ENCODE measurements at places on chromosomes 2 and 18.

DNA sequence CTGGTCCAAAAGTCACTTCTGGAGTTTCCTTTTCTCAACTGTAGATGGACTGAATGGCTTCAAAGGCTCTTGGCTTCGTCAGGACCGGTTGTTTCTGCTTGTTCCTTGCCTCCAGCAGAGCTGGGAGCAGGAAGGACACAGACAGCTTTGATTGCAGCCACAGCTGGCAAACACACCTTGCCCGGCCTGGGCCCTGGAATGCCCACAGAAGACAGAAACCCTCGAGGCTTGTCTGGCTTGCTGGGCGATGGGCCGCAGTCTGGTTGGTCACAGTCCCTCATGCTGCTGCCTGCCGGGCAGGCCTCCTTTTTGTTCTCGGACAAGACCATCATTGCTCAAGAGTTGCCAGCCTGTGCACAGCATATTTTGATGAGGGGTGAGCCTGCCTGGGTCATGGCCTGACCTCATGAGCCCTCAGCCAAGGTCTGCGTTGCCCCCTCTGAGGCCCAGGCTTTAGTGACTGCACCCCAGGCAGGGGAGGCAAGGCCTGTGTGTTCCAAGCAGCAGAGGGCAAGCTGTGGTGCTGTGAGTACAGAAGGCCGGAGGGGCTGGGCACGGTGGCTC is 37.8 kb downstream of the ATP6V1C2 start:
- no peak for DNase-seq

DNA sequence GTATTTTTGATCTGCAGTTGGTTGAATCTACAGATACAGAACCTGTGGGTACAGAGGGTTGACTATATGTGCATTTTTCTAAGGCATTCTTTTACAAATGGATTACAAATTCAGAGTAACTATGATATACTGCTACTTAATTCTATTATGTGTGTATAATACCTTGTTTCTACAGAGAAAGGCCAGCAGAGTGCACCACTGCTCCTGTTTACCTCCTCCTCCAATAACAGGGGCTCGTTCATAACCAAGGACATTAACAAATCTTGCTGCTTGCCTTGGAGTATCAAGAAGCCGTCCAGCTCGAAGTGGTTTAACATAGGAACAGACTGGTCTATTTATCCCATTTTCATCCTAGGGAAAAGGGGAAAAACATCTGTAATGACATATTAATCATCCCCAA is 16.4 kb downstream of the CEP76 start:
- DNase-seq = no peak

DNA sequence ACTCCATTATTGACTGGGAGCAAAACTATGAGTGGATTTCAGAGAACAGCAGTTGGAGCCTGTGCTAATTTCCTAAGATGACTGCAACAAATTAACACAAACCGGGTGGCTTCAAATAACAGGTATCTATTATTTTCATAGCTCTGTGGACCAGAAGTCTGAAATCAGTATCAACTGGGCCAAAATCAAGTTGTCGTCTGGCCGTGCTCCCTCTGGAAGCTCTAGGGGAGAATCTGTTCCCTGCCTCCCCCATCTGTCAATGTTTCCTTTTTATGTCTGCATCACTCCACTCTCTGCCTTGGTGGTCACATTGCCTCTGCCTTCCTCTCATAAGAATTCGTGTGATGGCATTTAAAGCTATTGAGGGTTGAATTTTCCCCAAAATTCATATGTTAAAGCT is 269.8 kb downstream of the TMX3 start:
- DNase-seq = no peak

- peak; percentile 7 for DNase-seq
Observed at GRCh38 chr18:46213295-46213694, 109.1 kb downstream of the HAUS1 start.

GRCh38 chr2:69483696-69484095 is 46.5 kb upstream of the NFU1 start:
- no peak for DNase-seq

DNA sequence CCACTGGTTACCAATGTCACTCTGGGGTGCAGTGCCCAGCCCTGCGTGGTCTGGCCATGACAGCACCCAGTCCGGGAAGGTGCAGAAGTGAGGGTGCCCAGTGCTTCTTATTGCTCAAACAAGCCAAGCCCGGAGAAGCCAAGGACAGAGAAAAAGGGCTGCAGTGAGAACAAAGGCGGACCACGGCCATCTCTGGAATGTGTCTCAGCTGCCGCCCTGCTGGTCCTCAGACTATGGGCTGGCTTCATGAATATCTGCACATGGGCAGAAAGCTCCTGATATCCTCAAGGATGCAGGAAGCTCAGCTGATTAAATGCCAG is 28.7 kb downstream of the COPS9 start:
- no peak for DNase-seq

DNA sequence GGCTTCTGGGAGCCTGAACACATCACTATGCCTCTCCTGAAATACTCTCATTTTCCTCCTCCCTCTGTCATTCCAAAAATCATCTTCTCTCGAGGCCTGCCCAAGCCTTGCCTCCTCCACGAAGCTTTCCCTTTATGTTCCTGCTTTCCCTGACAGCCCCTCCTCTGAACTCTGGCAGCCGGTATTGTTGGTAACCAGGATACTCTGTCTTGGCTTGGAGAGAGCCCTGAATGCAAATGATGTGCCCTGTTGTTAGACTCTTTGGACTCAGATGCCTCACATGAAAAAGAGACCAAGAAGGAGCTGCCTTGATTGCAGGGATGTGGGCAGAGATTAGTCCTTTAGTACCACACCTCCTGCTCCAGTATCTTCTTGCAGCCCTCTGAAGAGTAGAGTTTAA is 138.5 kb upstream of the DLX2 start:
- no peak for DNase-seq

GRCh38 chr18:6434481-6434880 is 19.8 kb upstream of the L3MBTL4 start:
- no peak for DNase-seq

GRCh38 chr2:188576651-188577050 is 285.0 kb downstream of the GULP1 start:
- no peak for DNase-seq

DNA sequence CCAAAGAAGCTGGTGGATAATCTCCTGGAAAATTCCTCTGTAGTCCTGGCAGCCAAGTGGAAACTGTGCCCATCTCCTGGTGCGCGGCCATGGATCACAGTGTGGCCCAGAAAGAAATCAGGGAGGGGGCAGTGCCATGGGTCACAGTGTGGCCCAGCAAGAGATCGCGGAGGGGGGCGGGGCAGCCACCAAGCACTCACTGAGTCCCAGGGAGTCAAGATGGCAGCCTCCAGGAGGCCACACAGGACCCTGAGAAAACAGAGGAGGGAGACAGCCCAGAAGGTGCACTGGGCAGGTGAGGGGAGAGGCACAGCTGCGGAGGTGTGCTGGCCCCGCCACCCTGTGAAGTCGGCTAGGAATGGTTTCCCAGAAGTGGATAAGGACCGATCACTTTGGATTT is 8.1 kb upstream of the ATP6V1B1 start:
- DNase-seq = no peak

DNA sequence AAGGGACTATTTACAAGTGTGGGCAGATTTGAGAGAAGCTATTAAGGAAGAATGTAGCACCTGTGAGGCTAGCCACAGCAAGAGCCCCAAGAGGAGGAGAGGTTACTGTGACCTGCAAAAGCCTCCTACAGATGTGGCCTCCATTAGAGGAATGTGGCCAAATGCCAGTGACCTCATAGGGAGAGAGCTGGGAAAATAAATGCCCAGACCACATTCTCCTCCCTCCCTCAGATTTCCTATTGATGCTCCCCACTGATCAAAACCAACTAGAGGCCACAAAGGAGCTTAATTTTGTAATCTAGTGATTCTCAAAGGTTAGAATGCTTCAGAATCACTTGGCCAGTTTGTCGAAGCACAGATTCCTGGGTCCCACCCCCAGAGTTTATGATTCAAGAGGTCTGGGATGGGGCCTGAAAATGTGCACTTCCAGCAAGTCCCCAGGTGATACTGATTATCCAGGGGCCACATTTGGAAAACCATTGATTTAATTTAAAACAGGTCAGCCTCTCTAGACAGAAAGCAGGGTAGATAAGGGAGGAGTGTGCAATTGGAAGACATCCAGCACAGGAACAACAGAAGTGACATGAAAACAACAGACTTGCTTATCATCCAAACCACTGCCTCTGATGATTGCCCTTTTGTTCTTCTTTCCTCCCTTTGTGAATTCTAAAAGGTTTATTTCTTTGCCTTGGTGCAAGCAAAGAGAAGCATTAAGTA is 61.2 kb upstream of the RBBP8 start:
- DNase-seq = no peak

DNA sequence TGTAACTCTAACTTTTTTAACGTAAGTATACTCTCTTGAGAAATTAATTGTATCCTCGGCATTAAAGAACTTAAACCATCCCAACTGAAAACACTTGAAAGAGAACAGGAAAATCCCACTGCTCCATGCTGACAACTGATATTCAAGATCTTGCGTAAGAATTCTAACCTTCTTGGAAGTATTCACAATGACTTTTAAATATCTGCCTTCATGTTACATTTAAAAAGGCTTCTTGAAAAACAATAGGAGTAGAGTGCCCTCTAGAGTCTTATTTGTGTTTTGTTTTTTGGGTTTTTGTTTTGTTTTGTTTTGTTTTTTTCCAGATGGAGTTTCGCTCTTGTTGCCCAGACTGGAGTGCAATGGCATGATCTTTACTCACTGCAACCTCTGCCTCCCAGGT is 65.4 kb upstream of the DNAJC10 start:
- peak; percentile 13 for DNase-seq

DNA sequence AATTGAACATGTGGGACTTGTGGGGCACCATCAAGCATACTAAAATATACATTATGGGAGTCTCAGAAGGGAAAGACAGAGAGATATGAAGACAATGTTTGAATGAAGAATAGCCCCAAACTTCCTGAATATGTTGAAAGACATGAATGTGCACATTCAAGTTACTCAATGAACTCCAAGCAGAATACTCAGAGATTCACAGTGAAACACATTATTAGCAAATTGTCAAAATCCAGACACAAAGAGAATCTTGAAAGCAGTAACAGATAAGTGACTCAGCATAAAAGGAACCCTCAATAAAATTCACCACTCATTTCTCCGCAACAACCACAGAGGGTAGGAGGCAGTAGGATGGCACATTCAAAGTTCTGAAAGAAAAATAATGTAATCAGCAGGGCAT is 8.8 kb downstream of the C2orf92 start:
- DNase-seq = no peak

GRCh38 chr2:63764630-63765029 is 77.1 kb upstream of the UGP2 start:
- no peak for DNase-seq

DNA sequence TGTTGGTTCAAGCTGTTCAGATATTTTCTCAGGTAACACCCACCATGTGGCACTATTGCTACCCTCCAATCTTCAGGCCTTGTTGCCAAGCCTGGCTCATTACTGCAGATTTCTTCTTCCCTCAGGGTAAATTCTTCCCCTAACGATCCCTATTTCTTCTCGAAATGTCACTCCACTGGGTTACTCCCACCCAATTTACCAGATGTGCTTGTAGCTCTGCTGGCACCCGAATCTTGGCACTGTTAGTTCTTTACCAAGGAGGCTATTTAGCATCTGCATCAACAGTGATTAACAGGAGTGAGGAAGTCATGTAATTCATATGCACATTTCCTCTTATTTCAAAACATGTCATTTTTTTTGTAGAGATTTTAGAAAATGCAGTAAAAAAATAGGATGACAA is 217.1 kb upstream of the CYRIA start:
- no peak for DNase-seq

GRCh38 chr2:77664491-77664890 is 142.3 kb upstream of the LRRTM4 start:
- no peak for DNase-seq

GRCh38 chr2:72034353-72035095 is 113.1 kb downstream of the CYP26B1 start:
- DNase-seq = peak; percentile 0

GRCh38 chr2:25279091-25279651 is 62.6 kb downstream of the DNMT3A start:
- peak; percentile 50 for DNase-seq
